NCI-H526 treated with DMSO at 0.1 percent for 48 hours (cell line): ENCODE measurements at places on chromosomes 6 and 20.

GRCh38 chr20:61875221-61875885, 190.3 kb downstream of the TAF4 start:
- DNase-seq, result no peak

GRCh38 chr20:11582060-11582459, 335.6 kb upstream of the BTBD3 start:
- no peak for DNase-seq

DNA sequence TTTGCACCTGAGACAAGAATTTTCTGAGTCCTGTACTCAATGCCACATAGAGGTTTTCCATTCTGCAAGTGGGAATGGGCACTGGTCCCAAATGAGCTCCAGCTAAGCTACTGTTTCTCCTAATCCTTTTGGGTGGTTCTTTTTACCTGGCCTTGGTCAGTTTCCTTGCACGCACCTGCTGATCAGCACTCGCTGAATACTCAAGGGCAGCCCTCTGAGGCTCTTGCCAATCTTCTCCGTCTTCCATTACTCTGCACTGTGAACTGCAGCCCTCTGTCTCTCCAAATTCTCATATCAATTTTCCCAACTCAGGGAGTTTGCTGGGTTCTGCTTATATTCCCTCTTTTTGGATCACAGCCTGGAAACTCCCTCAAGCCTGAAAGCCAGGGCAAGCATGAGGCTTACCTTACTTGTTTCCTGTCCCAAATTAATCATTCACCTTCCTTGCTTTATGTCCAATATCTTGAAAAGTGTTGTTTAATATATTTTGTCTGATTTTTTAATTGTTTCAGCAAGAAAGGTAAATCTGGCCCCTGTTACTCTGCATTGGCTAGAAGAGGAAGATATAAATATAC, 138.0 kb upstream of the TBX18 start:
- no peak for DNase-seq

DNA sequence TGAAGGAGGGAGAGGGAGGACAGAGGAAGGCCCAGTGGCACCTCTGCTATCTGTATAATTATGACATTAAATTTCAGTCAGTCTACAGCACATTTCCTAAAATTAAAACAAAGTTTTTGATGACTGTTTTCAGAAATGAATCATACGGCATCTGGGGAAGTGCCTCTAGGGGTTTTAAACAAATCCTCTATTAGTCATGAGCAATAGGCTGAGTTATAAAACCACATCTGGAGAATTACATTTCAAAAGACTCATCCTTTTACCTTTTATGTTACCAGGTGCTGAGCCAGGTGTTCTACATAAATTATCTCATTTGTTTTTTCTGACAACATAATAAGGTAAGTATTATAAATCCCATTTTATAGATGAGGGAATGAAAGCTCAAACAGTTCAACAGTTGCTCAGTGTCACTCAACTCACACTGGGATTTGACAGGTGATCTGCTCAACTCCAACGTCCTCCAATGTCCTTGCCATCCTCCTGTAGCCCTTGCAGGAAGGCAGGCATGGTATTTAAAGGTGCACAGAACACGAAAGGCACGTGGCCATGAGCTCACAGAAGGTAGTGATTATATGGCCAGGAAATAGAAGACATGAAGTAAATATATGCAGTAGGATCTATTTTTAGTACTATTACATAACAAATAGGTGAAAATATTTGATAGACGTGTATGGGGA, 184.2 kb upstream of the MAN1A1 start:
- DNase-seq, result no peak

DNA sequence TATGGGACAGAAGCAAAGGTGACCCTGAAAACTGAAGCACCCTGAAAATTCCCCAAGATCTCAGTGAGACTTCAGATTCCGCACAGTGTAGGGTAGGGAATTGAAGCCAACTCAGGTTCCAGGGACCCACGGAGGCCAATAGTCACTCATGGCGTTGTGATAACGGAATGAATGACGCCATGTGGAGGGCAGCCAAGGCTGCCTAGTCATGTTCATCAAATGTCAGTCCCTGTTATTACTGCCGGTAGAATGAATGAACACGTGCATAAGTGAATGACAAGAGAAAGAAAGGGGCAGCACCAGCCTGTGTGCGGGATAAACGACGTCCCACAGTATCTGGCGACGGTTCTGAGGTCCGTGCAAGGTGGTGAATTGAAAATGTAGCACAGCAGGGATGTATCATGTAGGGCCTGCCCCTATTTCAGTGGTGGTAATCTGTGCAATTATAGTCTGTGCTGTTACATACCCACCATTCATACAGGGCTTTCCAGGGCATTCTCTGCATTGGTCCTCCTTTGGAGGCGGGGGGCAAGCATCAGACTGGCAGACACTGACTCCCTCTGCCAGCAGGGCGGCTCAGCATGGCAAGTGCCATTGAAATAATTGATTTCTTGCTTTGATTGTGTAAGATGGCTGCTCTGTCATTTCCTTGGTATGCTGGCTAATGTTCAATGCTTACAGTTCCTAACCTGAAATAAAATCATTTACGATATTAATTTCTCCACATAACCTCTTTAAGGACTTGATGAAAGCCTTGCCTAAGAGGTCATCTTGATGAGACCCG, 386.9 kb downstream of the CDH4 start:
- DNase-seq, result no peak

DNA sequence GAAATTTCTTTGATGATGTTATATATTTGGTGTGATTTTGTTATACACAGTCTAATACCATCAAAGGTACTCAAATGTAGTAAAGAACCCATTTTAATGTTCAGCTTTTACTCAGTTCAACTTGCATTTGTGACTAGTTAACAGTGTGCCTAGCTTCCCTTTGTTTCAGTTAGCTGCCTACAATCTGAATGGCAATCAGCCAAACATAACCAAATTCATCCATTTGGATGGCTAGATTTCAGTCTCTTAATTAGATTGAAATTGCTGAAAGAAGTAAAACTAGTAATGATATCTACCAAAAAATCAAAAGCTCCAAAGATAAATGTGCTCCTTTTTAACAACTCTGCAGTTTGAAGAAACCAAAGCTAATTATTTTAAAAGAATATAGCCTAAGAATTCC, 6.9 kb downstream of the EPHA7 start:
- no peak for DNase-seq
